CD4-positive, alpha-beta T cell treated with Interleukin-17A for 1 hour (primary cell): ENCODE measurements at places on chromosomes 7 and 10.

DNA sequence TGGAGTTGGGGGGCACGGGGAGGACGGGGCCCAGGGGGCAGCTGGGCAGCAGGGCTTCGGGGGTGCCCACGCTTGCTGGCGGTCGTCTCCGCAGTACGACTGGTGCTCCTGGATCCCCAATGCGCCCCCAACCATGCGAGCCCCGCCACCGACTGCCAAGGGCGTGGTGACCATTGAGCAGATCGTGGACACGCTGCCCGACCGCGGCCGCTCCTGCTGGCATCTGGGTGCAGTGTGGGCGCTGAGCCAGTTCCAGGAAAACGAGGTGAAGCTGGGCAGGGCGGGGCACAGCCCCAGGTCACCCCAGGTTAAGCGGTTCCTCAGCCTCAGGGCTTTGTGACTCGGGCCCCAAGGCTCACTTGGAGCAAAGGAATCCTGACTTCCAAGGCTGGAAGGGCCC lies 70.0 kb downstream of the ALOX5 start:
- DNase-seq, result no peak

- no peak for DNase-seq
Observed at GRCh38 chr7:83984076-83984475, 210.5 kb downstream of the SEMA3A start.

DNA sequence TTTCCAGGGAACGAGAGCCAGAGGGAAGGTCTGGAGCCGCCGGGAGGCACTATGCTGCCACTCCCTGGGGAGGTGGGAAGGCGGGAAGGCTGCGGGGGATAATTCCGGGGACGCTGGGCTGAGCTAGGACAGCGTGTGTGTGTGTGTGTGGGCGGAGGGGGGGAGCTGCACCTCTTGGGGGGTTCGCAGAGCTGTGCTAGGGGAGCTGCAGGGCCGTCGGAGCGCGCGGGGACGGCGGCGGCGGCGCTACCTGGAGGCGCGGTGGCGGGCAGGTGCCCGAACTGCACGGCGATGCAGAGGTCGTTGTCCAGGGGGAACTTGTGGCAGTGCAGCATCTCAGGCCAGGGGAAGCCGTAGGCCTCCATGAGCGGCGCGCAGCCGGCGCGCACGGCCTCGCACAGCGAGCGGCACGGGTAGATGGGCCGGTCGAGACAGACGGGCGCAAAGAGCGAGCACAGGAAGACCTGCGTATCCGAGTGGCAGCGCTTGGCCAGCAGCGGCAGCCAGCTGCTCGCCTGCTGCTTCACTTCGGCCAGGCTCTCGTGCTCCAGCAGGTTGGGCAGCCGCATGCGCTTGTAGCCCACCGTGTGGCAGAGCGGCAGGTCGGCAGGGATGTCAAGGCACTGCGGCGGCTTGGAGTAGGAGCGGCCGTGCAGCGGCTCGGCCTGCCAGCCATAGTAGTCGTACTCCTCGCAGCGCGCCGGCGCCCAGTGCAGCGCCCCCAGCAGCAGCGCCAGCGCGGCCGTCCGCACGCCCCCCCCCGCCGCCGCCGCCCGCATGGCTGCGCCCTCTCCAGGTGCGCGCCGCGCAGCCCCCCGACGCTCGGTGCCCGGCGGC lies 526 bp downstream of the SFRP5 start:
- no peak for DNase-seq

GRCh38 chr7:7264306-7265040 lies 82.1 kb downstream of the C1GALT1 start:
- no peak for DNase-seq

- DNase-seq, result peak; percentile 65
Observed at GRCh38 chr7:30135301-30136116, 723 bp downstream of the MTURN start.

- DNase-seq, result no peak
Observed at GRCh38 chr10:3790858-3791257, 5.8 kb upstream of the KLF6 start.

DNA sequence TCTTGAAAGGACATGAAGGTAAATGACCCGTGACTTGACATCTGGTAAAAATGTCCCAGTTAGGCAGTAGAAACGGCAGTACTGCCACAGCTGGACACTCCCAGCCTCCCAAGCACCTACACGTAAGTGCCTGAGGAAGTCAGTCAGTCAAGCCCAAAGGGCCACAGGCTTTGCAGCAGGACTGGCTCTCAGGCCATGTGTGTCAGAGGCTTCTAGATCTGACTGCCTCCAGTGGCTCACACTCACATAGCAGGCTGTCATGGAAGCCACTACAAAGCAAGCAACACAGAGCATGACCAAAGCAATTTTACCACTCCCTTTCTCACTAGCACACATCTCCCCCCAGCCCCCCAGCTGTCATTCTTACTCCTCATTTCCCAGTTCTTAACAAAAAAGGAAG lies 17.8 kb upstream of the CCNJ start:
- no peak for DNase-seq
